Left hindlimb (tissue), 1 donor: ENCODE measurements at places on chromosomes 2 and 18.
A peak's percentile ranks its signal among the peaks of the same experiment; 100 is the strongest.

- no peak for DNase-seq
These were observed 230.0 kb upstream of the MGAT5 start for GRCh38 chr2:134023854-134024253.

- DNase-seq = no peak
These were observed 14.6 kb downstream of the RAB3GAP1 start for GRCh38 chr2:135066710-135067109.

DNA sequence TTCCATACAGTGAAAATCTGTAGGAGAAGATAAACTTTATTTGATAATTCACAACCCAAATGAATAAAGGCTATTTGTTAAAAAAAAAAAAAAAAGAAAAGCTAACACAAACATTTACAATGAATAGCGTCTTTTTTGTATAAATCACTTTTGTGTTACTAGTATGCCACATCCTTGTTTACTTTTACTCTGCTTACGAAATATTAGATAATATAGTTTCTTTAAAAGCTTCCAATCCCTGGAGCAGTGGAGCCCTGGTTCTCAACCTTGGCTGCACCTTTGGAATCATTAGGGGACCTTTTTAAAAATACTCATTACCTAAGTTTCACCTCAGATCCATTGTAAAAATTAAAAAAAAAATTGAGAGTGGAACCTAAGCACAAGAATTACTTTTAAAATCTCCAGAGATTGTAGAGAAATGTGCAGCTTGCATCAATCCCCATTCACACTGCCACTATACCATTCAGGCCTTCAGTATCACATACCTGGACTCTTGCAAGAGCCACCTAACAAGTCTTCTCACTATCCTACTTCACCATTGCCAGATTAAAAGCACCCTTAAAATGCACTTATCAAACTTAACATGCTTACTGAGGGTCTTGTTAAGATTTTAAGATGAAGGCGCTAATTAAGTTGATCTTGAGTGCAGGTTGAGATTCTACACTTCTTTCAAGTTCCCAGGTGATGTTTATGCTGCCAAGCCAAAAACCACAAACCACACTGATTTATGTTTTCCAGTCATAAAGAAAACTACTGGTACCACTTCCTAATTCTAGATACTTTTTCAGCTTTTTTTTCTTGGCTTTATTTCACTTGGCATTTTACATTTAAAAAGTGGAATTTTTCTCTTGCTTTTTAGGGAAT lies 59.7 kb upstream of the ZC3H15 start:
- DNase-seq = no peak

GRCh38 chr18:48767090-48767690 lies 183.6 kb downstream of the SMAD7 start:
- DNase-seq = no peak

DNA sequence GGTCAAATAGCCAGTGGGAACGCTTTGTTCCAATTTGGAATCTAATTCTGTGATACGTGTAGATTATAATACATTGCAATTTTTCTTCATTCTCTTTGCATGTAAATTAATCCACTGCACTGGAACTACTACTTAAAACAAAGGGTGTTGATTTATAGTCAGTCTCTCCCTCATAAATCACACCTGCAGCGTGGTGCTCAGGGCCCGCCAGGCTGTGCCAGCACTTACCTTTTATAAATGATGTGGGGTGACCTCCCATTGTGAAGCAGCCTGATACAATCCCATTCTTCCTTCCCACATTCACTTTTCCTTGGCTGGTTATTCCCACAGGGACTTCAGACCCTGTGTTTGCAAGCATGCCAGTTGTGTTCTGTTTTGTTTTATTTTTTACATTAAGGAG lies 302.3 kb upstream of the ID2 start:
- no peak for DNase-seq

GRCh38 chr2:173972636-173973035 lies 7.5 kb upstream of the SP3 start:
- no peak for DNase-seq

DNA sequence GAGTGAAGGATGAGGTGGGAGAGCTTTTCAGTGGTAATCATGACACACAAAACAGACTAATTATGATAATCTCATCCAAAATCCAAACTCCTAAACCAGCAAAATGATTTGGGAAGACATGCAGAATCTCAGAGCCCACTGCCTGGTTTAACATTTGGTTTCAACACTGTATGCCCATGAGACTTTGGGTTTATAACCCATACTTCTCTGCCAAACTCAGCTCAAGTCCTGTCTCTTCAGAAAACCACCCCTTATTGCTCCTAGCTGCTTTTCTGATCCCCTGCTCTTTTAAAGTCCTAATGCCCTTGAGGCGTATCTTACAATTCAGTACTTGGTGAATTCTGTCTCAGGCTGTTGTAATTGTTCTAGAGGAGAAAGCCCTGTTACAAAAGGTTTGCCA lies 593.0 kb upstream of the ID2 start:
- DNase-seq = no peak

DNA sequence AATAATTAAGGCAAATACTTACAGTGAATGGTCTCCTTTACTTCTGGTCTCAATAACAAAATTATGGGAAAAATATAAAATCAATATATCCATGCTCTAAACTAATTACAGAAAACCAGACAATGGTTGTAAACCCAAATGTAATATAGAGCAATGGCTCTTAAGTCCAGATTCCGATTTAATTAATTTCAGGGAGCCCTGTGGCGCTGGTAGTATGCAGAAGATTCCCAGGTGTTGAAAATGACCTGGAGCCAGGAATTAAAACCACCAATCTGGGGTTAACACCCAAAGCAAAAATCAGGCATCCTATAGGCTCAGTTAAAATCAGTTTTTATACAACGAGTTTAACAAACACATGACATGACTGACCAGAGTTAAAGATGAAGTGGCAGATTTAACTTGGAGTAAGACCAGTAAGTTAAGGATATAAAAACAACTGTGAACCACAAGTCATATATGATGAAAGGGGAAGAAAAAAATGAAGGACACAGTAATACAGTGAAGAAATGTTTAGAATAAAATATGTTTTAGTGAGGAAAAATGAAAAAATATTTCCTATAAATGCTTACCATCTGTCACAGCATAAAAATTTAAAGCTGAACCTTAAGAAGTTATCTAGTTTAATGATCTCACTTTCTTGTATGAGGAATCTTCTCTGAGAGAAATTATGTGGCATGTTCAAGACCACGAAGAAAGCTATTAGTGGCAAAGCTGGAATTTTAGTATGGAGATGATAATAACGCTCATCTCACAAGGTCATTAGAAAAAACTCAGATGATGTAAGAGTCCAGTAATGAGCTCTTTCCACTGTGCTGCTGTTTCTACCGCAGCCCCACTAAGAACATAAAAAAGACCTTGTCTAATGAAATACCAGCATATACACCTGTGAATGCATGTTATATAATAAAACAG lies 45.8 kb upstream of the FLACC1 start:
- DNase-seq = no peak

DNA sequence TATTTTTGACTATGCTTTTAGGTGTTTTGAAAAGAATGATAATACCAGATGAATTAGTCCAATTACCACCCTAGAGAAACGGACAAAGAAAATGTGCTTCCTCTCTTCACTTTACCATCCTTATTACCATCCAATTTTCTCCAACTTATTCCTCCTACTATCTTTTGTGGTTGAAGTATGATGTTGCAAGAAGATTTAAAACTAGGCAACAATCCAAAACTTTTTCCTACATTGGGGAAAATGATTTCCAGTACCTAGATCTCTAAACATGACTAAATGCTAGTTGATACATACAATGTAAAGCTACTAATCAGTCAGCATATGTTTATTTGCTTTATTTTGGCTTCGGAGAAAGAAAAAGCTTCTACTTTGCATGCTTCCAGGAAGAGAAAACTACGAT lies 355.0 kb upstream of the LYPD1 start:
- DNase-seq = no peak

GRCh38 chr2:84970868-84971509 lies at the start of gene KCMF1:
KCMF1 (plus strand) TSS chr2:84971161; CDS start chr2:84971452, 291 bp downstream.
- DNase-seq = peak; percentile 87

DNA sequence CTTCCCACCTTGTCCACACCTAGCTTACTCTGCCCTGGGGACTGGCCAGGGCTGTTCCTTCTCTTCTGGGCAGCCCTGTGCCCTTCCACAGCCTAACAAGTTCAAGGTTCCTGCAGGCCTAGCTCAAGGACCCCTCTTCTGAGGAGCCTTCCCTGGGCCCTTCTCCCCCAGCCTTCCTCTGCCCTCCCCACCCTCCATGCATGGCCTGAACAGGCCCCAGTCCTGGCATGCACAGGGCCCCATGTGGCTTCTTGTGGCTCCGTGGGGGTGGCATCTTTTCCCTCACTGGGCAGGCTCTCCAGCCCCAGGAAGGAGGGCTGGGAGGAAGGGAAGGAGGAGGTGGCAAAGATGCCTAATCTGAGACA lies 162.9 kb downstream of the CELF4 start:
- no peak for DNase-seq
